Glutamatergic neuron (in vitro differentiated cells): ENCODE measurements at places on chromosomes 5 and 9.
A peak's percentile ranks its signal among the peaks of the same experiment; 100 is the strongest.

DNA sequence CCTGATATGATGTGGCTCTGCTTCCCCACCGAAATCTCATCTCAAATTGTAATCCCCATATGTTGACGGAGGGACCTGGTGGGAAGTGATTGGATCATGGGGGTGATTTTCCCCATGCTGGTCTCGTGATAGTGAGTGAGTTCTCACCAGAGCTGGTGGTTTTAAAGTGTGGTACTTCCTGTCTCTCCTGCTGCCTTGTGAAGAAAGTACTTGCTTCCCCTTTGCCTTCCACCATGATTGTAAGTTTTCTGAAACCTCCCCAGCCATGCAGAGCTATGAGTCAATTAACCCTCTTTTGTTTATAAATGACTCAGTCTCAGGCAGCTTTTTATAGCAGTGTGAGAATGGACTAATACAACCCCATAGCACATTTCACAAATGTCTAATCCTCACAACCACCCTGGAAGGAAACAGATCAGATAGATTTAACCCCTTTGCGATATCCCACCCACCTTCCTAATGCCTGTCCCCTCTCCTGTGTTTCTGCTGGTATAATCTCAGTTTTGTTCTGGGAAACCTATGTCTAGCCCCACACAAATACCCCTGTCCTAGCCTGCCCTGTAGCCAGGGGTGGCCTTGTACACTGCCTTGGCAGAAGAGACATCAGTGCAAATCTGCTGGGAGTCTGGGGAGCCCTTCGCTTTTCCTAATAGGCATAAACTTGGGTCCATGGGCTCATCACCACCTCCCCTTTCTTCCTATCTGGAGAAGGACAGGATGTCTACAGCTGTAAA is 157.0 kb upstream of the RAI14 start:
- no peak for DNase-seq

- DNase-seq: no peak
Measured at GRCh38 chr5:50716134-50716533, 49.7 kb downstream of the PARP8 start.

DNA sequence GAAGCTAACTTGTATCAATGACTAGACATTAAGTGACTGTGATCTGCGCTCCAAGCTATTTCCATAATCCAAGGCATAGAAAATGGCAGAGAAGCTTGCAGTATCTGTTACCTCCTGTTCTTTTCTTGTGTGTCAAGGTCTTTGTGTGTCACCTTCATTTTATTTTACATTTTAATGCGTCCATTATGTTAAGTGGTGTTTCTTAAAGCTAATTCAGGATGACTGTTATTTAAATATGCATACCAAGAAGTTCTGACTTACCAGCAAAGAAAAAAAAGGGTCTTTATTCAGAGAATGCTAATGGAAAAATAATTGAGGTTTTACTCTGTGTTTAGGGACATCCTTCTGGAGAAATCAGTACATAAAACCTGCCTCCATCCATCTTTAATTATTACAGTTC is 52.3 kb downstream of the STK32A start:
- DNase-seq: no peak

DNA sequence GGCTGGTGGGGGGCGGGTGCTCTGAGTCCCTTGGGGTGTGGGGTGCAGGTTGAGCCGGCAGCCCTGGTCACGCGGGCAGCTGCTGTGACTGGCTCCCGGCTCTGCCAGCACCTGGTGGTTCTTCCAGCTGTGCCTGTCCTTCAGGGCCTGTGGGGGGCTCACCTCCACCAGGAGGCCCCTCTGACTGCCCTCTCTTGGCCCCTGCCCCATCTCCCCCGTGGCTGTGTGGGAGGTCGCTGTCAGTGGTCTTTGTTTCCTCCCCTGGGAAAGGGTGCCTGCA is 3.3 kb downstream of the RXRA start:
- peak; percentile 6 for DNase-seq

- DNase-seq: no peak
Measured at GRCh38 chr5:77239126-77239741, 28.8 kb downstream of the PDE8B start.

GRCh38 chr5:152113401-152113800 is 188.8 kb upstream of the GLRA1 start:
- DNase-seq: no peak

GRCh38 chr5:2570586-2570985 is 180.9 kb downstream of the IRX2 start:
- no peak for DNase-seq

GRCh38 chr5:17114715-17115599 is 102.5 kb upstream of the BASP1 start:
- DNase-seq: no peak

DNA sequence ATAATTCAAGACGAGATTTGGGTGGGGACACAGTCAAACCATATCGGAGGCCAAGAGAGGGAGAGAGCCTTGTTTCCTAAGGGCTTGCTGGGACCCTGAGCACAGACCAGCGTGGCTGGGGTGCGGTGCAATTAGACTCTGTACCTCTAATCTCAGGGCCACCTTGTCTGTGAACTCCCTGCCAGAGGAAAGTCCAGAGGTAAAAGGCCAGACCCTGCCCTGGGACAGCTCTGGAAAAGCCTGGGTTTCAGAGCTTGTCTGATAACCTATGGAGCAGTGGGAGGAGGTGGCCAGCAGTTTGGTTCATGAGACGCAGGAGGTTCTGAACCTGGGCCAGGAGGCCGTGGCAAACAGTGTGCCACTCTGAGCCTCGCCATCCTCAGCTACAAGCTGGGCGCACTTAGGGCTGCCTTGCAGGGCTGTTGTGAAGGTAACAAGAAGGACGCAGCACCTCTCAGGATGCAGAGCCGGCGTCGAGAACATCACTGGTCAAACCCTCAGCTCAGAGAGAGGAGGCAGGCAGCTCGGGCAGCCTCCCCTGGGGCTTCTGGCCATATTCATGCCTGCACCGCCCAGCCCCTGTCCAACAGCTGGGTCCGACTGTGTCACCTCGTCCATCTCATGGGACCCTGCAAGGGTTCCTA is 4.8 kb upstream of the DOLPP1 start:
- DNase-seq: no peak

DNA sequence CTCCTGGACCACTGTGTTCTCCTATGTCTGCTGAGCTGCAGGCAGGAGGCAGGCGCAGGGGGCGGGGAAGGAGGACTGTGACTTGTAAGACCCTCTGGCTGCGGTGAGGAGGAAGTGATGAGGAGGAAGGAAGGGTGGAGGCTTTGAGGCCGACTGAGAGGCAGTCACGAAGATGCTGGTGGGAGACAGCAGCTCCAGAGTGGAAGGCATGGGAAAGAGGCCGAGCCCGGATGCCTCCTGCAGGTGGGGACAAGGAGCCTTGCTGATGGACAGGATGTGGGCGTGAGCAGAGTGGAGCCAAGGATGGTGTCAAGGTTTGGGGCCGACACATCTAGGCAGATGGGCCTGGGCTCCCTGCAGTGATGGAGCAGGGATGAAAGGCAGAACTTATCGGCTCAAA is 74.3 kb upstream of the ICE1 start:
- no peak for DNase-seq

- DNase-seq: no peak
Measured at GRCh38 chr5:173646692-173647091, 30.2 kb upstream of the BOD1 start.

DNA sequence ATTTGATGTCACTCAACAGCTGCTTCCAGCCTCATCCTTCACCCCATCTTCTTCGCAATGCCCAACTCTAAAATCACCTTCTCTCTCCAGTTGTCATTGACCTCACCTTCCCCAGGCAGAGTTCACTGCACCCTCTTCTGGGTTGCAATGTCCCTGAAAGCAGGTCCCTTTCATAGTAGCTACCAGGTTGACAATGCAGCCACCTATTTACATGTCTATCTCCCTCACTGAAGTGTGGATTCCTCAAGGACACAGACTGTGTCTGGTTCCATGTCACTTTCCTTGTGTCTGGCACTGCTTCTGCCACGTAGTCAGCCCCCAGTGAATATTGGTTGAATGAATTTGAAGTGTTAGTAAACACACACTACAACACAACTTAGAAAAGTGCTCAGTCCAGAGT is 445.5 kb upstream of the WWC1 start:
- DNase-seq: no peak

DNA sequence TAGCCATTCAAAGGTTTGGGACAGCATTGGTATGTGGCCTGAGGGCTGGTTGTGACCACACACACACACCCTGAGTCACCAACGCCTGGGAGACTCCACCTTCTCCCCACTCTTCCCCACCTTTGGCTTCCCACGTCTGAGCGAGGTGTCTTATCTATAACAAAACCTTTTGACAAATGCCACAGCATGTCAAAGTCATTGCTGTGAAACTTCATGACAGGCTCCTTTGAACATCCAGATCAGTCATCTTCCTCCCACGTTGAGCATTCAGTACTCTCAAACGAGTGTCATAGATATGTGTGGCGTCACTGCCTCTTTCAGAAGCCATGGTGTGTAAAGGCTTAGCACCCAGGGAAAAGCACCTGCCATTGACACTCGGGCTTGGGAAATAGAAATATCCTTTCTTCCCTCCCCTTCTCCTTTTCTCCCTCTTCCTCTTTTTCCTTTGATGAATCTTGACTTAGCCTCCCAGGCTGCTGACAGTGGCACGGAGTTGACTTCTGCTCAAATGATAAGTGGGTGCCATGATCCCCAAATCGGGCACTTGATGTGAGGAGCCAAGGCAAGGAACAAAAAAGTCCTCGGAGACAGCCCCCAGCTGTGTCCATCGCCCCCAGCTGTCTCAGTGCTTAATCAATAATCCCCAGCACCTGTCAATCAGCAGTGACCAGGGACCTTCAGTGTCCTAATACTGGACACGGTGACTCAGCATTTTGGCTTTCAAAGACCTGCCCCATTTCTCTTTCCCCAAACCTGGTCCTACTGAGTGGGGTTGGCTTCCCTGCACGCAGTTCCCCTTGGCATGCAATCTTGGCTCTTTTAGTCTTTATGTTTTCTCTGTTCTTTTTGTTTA is 114.8 kb downstream of the FGF18 start:
- DNase-seq: no peak
